NCI-H1048 (cell line): ENCODE measurements at places on chromosomes 5 and 9.

- DNase-seq = no peak
Measured at GRCh38 chr5:56574778-56575177, 240.6 kb upstream of the MAP3K1 start.

DNA sequence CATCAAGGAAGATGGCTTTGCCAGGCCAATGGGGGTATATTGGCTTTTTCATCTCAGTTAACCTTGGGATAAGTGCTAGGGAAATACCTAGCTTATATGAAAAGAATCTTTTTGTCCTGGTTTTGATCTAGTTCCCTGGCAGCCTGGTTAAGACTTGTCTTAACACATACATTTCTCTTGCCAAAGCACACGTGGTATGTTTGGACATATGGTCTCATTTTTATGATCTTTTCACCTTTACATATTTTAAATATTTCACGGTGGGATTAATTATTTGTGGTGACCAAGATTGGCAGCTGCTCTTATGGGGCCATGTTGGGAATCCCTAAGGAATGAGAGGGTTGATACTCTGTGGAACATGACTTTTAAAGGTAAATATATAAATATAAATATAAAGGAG is 312.5 kb downstream of the NPR3 start:
- DNase-seq = no peak

DNA sequence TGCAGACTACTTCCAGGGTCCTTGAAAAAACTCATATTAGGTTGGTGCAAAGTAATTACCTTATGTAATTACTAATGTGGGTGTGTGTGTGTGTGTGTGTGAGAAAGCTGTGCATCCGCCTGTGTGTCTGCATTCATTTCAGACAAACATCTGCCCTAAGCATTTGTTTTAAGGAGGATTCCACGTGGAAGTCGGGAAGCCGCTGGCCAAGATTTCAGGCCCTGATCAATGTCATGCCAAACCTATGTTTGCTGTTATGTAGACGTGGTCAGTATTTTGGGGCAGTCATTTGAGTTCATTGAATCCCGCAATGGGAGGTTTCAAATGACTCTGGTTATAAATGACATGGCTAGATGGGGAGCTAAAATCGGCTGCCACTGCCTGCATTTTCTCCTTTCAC is 33.6 kb upstream of the BASP1 start:
- DNase-seq = no peak

DNA sequence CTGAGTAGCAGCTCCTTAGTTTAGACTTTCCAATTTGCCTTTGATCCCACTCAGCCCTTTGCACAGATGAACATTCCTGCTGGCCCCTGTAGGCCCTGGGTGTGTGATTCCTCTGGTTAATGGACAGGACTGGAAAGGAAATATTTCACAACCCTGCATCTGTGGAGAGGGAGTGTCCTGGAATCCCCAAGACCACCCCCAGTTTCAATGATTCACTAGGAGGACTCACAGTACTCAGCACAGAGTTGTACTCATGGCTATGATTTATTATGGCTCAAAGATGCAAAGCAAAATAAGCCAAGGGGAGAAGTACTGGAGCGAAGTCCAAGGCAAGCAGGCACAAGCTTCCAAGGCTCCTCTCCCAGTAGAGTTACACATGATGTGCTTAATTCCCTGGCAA is 42.4 kb upstream of the TJP2 start:
- DNase-seq = no peak

- DNase-seq = no peak
Measured at GRCh38 chr5:142735323-142736246, 34.6 kb upstream of the ARHGAP26 start.

GRCh38 chr9:21854594-21854993 is 52.2 kb downstream of the MTAP start:
- no peak for DNase-seq

DNA sequence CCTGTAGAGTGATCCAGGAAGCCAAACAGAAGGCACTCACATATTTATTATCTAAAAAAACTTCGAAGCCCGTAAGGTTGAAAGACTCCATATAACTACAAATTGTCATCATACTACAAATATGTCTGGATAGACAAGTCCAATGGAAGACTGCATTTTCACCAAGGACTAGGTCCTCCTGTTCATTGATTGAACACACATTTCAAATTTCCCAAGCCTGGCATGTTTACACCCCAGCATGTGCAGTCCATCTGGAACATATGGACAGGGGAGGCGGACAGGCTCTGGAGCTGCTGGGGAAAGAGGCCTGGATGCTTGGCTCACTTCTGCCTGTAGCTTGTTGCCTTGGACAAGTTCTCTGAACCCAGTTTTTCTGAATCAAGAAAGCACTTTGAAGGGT is 378.7 kb downstream of the ENC1 start:
- DNase-seq = no peak

DNA sequence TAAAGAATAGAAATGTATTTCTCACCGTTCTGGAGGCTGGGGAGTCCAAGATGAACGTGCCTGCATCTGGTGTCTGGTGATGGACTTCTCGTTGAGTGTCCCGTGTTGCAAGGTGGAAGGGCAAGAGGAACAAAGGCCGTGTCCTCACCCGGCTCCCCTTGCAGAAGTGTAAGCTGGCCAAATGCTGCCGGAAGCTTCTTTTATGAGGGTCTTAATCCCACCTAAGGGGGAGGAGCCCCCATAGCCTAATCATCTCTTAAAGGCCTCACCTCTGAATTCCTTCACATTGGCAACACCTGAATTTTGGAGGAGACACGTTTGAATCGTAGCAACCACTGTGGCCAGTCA is 99.1 kb upstream of the DAP start:
- no peak for DNase-seq

GRCh38 chr5:133713751-133714150 is 101.4 kb upstream of the FSTL4 start:
- no peak for DNase-seq

DNA sequence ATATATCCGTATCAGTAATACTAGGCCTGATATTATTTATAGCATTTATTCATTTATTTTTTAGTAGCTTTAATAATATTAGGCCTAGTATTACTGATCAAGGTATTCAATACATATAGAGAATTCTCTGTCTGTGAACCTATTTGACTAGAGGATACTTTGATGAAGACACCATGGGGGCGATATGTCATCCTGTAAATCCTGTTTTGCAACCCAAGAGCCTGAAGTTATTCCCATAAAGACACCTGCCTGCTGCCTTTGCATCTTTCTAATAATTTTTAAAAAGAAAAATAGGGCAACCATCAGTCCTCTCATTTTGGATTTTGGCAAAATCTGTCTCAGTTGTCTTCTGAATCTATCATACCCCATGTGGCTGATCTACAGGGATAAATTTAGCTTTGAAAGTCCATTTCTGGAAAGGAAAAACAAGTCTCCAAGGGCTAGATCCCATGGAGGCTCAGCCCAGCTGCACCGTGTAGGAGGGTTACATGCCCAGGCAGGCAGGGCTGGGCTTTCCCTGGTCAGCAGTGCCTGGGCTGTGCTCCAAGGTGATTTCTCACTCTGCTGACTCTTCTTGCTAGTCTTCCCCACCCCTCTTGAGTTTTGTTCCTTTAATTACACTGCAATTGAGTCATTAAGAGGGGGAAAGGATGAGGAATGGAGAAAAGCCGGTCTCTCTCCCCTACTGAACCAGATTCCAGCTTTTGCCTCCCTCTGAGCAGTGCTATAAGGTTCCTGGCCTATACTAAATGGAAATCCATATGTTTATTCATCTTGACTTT is 169.0 kb downstream of the TRIM32 start:
- no peak for DNase-seq

GRCh38 chr5:178221282-178221681 is 11.3 kb downstream of the PHYKPL start:
- no peak for DNase-seq

DNA sequence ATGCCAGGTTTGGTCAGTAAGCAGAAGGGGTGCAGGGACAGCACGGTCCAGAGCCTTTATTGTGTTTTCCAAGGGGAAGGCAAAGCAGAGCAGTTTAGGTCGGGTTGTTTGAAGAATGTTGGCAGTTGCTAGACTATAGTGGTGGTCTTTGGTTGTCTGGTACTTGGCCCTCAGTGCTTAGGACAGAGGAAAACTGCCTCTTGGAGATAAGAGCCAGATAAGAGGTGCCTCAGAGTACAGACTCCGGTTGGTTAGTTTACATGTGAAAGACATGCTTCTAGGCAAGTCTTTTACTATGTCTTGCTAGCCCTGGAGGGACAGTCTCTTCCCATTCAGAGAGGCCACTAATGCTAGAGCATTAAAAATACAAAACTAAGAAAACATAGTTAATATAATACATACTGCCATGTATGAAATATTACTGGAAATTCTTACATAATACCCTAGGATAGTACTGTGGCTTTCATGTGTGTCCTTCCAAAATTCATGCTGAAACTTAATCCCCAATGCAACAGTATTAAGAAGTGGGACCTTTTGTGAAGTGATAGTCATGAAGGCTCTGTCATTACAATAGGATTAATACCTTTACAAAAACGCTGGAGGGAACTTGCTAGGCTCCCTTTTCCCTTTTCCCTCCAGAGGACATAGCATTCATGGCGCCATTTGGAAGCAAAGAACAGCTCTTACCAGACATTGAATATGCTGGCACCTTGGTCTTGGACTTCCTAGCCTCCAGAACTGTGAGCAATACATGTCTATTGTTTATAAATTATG is 280.4 kb downstream of the TMEM167A start:
- DNase-seq = no peak

DNA sequence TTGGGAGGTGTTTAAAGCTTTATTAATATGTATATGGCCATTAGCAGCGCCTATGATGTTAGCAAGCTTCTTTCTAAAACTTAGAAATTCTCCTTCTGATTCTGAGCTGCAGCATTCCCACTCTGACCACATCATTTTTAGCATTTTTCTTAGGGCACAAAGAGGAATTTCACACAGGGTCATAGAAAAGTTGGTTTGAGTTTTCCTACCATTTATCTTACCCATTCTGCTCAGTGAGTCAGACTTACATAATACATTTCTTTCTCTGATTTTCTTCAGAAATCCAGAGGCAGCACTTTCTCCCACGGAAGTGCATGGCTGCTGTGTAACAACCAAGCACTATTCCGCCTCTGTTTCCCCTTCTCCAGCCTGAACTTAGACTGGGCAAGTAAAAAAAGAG is 246.6 kb downstream of the ARL15 start:
- no peak for DNase-seq

DNA sequence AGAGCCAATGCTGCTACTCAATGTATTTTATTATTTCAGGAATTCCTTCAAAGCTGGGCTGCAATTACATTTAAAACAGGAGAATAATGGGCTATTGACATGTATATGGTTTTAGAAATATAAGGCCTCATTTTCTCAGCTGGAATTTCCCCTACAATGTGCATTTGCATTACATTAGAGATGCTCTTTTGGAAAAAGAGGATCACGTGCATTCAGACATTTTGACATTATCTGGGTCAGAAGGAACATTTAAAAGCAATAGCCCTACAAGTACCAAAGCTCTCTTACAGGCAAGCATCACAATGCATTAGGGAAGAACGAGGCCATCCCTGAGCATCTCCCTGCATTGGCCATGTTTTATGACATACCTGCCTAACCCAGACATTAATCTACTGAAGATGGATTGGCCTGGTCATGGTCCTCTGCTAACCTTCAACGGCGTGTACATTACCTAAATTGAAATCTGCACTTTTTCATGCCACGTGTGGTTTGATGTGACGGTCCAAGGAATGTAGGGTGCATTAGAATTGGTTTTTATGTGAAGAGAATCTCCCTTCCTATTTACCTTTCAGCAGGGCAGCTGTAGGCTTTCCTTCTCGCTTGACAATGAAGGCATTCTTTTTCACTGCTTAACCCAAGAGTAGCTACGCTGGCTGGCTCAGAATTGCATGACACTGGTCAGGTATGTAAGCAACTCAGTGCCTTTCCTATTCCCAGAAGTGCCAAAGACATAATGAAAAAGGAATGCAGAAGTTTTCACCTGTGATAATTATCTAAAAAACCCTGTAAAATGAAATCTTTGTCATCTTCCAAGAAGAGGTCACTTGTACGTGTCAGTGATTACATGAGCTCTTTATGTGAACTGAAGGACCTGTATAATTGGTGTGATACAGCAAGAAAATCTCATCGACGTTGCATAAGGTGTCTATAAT is 212.3 kb upstream of the MPDZ start:
- no peak for DNase-seq

- no peak for DNase-seq
Measured at GRCh38 chr9:84139296-84140070, 158.9 kb downstream of the RMI1 start.

DNA sequence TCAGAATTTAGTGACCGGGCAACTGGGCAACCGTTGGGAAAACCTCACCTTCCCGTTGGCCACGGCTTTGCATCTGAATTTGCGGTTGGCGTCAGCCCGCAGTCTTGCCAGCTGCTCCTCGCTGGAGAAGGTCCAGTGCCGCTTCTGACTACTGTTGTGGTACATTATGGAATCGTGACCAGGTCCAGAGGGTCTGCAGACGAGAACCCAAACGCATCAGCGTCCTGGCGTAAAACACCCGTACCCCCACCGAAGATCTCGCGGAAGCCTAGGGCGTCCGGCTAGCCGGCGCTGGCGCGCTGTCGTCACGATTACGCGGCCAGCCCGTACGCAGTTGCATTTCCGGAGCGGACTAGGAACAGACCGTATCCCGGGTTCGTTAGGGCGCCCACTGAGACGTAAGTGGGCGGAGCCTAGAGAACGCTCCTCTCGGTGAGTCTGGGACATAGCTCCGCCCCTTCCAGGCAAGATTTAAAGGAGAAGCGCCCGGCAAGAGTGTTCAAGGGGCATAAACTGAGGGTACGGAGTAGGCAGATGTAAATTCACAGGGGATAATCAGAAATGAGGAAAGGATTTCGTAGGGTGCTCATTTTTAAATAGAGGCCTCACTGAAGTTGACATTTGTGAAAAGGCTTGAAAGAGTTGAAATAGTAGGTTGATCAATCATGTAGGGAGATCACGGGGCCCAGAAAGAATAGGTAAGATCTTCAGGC is at the start of gene CCNH:
TSS of gene CCNH (minus strand) at position 301 of the 713 bp plus-strand sequence. CDS start at position 165, 136 bp downstream.
- DNase-seq = peak; percentile 95

DNA sequence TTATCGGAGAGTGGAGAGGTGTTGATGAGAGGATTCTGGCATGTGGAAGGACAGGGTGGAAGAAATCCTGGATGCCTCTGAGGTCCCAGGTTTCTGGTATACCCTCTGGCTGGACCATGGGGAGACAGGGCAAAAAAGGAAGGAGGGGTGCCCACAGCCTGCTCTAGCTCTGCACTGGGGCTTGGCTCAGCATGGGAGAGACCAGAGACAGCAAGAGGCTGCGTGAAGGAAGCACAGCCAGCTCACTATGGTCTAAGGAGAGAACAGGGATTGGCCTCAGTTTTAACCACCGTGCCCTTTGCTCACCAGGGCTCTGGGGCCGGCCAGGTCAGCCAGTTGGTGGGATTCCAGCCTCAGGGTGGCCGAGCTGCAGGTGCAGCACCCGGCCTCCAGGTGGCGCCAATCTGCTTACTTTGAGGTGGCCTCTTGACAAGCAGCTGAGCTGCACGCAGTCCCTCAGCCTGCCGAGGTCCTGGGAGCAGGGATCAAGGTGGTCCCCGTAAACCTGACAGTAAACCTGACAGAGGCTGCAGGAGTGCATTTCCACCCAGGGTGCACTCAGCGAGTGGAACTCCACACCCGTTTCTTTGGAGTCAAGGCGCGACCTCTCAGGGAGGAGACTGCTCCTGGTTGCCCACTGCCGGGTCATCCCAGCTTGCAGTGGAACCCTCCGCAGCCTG is 25.0 kb upstream of the SPTLC1 start:
- DNase-seq = peak; percentile 2

GRCh38 chr5:83387041-83387440 is 84.5 kb upstream of the VCAN start:
- DNase-seq = no peak

- DNase-seq = no peak
Measured at GRCh38 chr9:24011881-24012280, 185.8 kb upstream of the ELAVL2 start.

GRCh38 chr5:179378441-179379271 is 33.4 kb upstream of the ADAMTS2 start:
- DNase-seq = no peak

GRCh38 chr5:132064738-132065331 is 4.4 kb downstream of the IL3 start:
- DNase-seq = no peak
